ENCODE measurements at places on chromosomes 5 and 9. TPM values are rescaled to one million over a fixed set of nuclear protein-coding genes. Genes with fewer than 3 reads are reported as not detected.
A peak's percentile ranks its signal among the peaks of the same experiment; 100 is the strongest.

GRCh38 chr5:66788556-66788955 lies 192.4 kb downstream of the MAST4 start:
- no peak overlapping the region for H3K4me3 ChIP-seq
- H3K36me3 ChIP-seq, result no peaks in the 10 kb centered on the region

GRCh38 chr5:59684388-59685190 lies 208.9 kb downstream of the PDE4D start:
- no peaks in the 10 kb centered on the region for H3K36me3 ChIP-seq
- no peak for DNase-seq
- H3K27ac ChIP-seq, result no peak overlapping the region
- no peaks in the 10 kb centered on the region for H3K4me1 ChIP-seq

- H3K27me3 ChIP-seq, result no peaks in the 10 kb centered on the region
- H3K4me1 ChIP-seq, result no peaks in the 10 kb centered on the region
- no peak for DNase-seq
Measured at GRCh38 chr9:135320331-135320730, 159.3 kb upstream of the PPP1R26 start.

DNA sequence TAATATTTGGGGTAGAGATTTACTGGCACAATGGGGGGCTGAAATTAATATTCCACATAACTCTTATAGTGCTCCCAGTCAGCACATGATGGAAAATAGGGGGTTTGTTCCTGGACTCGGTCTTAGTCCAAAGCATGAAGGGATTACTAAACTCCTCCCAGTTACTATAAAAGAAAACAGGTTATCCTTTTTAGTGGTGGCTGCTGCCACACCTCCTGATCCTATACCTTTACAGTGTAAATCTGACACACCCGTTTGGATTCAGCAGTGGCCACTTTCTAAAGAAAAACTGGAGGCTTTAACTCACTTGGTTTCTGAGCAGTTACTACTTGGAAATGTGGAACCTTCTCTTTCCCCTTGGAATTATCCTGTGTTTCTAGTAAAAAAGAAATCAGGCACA lies 572.9 kb upstream of the PTGER4 start:
- no peaks in the 10 kb centered on the region for H3K4me1 ChIP-seq
- H3K36me3 ChIP-seq, result no peaks in the 10 kb centered on the region
- no peak for DNase-seq
- H3K4me3 ChIP-seq, result no peak overlapping the region

GABRA6 gene
- total RNA-seq, result not detected

GDF9 gene
- total RNA-seq, result 0.67 TPM

- peak overlapping the region; percentile 47 for H3K4me3 ChIP-seq
- H3K4me1 ChIP-seq, result peaks cover 24% of the 10 kb centered on the region
- peak; percentile 74 for DNase-seq
- H3K27ac ChIP-seq, result peak overlapping the region; percentile 0
Measured at GRCh38 chr5:61319388-61320146, 12.5 kb upstream of the ZSWIM6 start.

- no peak overlapping the region for H3K4me3 ChIP-seq
- H3K36me3 ChIP-seq, result no peaks in the 10 kb centered on the region
- peaks cover 3% of the 10 kb centered on the region for H3K27me3 ChIP-seq
- no peak overlapping the region for H3K27ac ChIP-seq
Measured at GRCh38 chr5:95864456-95864855, 41.9 kb upstream of the GLRX start.

- DNase-seq, result peak; percentile 5
- H3K27ac ChIP-seq, result no peak overlapping the region
- no peaks in the 10 kb centered on the region for H3K27me3 ChIP-seq
- H3K36me3 ChIP-seq, result no peaks in the 10 kb centered on the region
Measured at GRCh38 chr5:102815540-102816332, 60.6 kb downstream of the PAM start.

DNA sequence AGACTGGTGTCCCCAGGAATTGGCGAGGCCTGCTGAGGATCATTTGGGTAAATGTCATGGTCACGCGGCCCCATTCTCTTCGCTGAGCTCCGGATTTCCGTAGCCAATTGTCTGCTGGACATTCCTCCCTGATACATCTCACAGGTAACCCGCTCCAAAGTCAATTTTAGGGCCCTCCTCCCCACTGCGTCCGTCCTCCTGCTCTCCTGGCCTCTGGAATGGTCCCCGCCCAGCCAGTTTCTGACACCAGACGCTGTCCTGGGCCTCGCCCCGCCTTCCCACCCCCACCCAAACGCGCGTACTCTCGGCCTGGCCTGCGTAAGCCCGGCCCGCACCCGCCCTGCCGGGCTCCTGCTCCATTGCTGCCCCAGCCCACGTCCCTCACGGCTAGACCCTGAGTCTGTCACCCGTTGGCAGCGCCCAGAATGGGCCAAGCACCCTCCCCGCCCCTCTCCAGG lies 202.0 kb downstream of the AUH start:
- peaks cover 28% of the 10 kb centered on the region for H3K4me1 ChIP-seq
- no peak overlapping the region for H3K27ac ChIP-seq
- DNase-seq, result no peak
- no peak overlapping the region for H3K4me3 ChIP-seq
- H3K36me3 ChIP-seq, result no peaks in the 10 kb centered on the region

DNA sequence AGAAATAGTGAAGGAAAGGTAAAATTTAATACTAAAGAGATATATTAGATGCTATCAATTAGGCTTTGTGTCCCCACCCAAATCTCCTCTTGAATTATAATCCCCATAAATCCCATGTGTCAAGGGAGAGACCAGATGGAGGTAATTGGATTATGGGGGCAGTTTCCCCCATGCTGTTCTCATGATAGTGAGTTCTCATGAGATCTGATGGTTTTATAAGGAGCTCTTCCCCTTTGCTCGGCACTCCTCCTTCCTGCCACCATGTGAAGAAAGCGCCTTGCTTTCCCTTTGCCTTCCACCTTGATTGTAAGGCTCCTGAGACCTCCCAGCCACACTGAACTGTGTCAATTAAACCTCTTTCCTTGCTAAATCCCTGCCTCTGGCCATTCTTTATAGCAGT lies 697.0 kb upstream of the RGMB start:
- H3K4me1 ChIP-seq, result no peaks in the 10 kb centered on the region
- no peak for DNase-seq
- no peak overlapping the region for H3K27ac ChIP-seq
- H3K27me3 ChIP-seq, result no peaks in the 10 kb centered on the region
- H3K36me3 ChIP-seq, result no peaks in the 10 kb centered on the region
- no peak overlapping the region for H3K4me3 ChIP-seq

GRCh38 chr9:99004115-99004514 lies 60.4 kb downstream of the COL15A1 start:
- no peaks in the 10 kb centered on the region for H3K27me3 ChIP-seq
- no peak overlapping the region for H3K4me3 ChIP-seq
- DNase-seq, result no peak
- H3K36me3 ChIP-seq, result no peaks in the 10 kb centered on the region
- peaks cover 7% of the 10 kb centered on the region for H3K4me1 ChIP-seq
- no peak overlapping the region for H3K27ac ChIP-seq

GRCh38 chr5:127875235-127876021 lies 172.2 kb downstream of the CCDC192 start:
- no peaks in the 10 kb centered on the region for H3K36me3 ChIP-seq
- peaks cover 2% of the 10 kb centered on the region for H3K4me1 ChIP-seq
- DNase-seq, result peak; percentile 29
- H3K27me3 ChIP-seq, result no peaks in the 10 kb centered on the region

DNA sequence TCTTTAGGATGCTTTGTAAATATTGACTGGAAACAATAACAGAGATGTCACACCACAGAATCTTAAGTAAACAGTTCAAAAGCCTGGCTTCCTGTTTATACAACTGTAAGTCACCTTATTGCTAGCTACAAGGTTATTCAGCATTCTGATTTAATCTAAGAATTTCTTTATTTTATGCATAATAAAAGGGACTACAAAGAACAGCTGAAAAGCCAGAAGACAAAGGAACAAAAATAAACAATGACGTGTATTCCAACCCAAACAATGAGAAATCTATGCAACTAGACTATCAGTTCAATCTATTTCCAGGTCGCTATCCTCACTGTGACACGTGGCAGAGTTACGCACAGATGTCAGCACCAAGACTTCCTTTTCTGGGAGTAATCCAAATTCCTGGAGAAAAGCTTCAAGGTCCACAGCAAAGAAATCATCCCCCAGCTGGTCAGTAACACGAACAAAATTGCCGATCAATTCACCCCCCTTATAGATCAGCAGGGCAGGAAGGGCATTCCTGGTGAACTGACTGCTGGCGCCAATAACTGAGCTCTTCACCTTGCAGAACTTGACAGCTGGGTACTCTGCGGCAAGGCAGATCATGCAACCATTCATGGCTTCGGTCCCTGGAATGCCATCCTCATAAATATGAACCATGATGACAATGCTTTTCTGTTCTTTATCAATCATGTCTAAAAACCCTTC lies 8.4 kb downstream of the PDCL start:
- H3K27me3 ChIP-seq, result no peaks in the 10 kb centered on the region
- no peak overlapping the region for H3K4me3 ChIP-seq
- H3K27ac ChIP-seq, result no peak overlapping the region
- DNase-seq, result no peak

DNA sequence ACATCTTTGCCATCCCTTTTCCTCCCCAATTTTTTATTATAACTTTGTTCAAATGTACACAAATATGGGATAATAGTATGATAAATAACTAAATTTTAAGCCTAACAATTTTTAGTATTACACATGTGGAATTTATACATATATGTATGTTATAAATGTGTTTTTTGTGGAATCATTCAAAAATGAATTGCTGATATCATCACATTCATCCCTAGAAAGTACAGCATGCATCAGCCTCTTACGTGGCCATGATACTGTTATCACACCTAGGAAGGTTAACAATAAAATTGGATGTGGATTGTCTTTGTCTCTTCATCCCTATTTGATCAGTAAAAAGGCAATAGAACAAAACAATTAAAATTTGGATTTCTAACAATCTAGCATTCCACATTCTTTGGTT lies 73.7 kb upstream of the DAP start:
- no peak for DNase-seq
- no peak overlapping the region for H3K4me3 ChIP-seq
- no peaks in the 10 kb centered on the region for H3K27me3 ChIP-seq
- no peaks in the 10 kb centered on the region for H3K4me1 ChIP-seq

DNA sequence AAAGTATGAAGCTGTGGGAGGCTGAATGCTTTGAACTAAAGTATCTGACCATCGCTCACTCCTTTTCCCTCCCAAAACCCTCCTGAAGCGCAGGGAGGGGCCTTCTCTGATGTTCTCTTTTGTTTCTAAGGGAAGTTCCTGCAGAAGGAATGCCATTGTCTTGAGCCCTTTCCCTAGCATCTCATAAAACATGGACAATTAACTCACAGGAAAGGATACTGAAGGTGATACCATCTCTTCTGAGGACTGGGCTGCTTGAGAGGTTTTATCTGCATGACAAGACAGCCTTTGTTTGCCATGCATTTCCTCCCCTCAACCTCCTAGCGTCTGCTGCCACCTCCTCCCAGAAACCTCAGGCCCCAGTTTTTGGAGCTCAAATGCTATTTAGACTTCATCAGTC lies 4.3 kb upstream of the RMND5B start:
- no peak overlapping the region for H3K27ac ChIP-seq
- peaks cover 24% of the 10 kb centered on the region for H3K36me3 ChIP-seq
- H3K4me1 ChIP-seq, result peaks cover 24% of the 10 kb centered on the region
- no peak overlapping the region for H3K4me3 ChIP-seq
- DNase-seq, result no peak

GRCh38 chr9:33393581-33393980 lies 8.8 kb downstream of the AQP7 start:
- H3K4me1 ChIP-seq, result no peaks in the 10 kb centered on the region
- no peak for DNase-seq
- H3K4me3 ChIP-seq, result no peak overlapping the region
- H3K36me3 ChIP-seq, result no peaks in the 10 kb centered on the region
- H3K27ac ChIP-seq, result no peak overlapping the region

DNA sequence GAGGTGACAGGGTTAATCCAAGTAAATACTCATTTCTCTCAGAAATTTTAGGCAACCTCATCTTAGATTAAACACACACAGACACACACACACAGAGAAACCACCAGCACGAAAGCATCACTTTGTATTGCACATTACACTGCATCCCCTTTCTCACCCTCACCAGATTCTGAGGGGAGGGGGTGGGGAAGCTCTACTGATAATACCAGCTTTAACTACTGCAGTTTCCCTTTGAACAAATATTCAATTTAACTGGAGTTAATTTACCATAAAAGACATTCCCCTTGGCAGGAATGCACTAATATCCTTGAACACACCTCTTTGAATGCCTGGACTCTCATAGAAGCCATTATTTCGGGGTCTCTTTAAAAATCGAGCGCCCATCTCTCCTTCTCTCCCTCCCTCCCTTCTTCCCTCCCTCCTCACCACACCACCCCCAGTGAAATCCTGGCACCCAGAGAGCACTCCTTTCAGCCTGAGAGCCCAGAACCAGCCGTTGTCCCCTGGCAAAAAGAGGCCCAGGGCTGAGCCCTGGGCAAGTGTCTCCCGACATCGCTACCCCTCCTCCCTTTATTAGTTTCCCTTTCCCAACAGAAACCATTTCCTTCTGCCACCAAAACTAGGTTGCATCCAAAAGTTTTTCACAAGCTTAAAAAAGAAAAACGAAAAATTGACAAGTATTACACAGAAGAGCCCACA lies 2.8 kb upstream of the NFIB start:
- no peaks in the 10 kb centered on the region for H3K36me3 ChIP-seq
- H3K27ac ChIP-seq, result no peak overlapping the region
- H3K4me1 ChIP-seq, result peaks cover 26% of the 10 kb centered on the region
- H3K27me3 ChIP-seq, result peaks cover 39% of the 10 kb centered on the region

- no peak overlapping the region for H3K27ac ChIP-seq
- no peaks in the 10 kb centered on the region for H3K36me3 ChIP-seq
- no peaks in the 10 kb centered on the region for H3K4me1 ChIP-seq
- no peak overlapping the region for H3K4me3 ChIP-seq
Measured at GRCh38 chr5:147169901-147170300, 64.9 kb upstream of the STK32A start.

- DNase-seq, result no peak
- H3K36me3 ChIP-seq, result no peaks in the 10 kb centered on the region
- no peaks in the 10 kb centered on the region for H3K4me1 ChIP-seq
- no peak overlapping the region for H3K27ac ChIP-seq
- H3K4me3 ChIP-seq, result no peak overlapping the region
Measured at GRCh38 chr9:84481231-84481630, 140.7 kb upstream of the SLC28A3 start.

GRCh38 chr5:107900721-107901120 lies 230.0 kb upstream of the EFNA5 start:
- no peak for DNase-seq
- no peak overlapping the region for H3K27ac ChIP-seq
- H3K27me3 ChIP-seq, result no peaks in the 10 kb centered on the region
- H3K36me3 ChIP-seq, result no peaks in the 10 kb centered on the region
- H3K4me3 ChIP-seq, result no peak overlapping the region

ARHGEF39 gene
- total RNA-seq, result 0.62 TPM

- H3K4me3 ChIP-seq, result peak within 1 kb of the TSS; percentile 54
- no peaks in the 10 kb centered on the region for H3K36me3 ChIP-seq
- H3K27me3 ChIP-seq, result peaks cover 24% of the 10 kb centered on the region
- peak; percentile 30 for DNase-seq
- no peak within 1 kb of the TSS for H3K27ac ChIP-seq
Measured at GRCh38 chr5:60843936-60844905, at the start of gene ELOVL7. ELOVL7 (minus strand) TSS chr5:60844269; CDS start chr5:60787397, 56,872 bp downstream.

SGCD gene
- total RNA-seq, result not detected
